ENCODE measurements at places on chromosomes 2 and 18.

DNA sequence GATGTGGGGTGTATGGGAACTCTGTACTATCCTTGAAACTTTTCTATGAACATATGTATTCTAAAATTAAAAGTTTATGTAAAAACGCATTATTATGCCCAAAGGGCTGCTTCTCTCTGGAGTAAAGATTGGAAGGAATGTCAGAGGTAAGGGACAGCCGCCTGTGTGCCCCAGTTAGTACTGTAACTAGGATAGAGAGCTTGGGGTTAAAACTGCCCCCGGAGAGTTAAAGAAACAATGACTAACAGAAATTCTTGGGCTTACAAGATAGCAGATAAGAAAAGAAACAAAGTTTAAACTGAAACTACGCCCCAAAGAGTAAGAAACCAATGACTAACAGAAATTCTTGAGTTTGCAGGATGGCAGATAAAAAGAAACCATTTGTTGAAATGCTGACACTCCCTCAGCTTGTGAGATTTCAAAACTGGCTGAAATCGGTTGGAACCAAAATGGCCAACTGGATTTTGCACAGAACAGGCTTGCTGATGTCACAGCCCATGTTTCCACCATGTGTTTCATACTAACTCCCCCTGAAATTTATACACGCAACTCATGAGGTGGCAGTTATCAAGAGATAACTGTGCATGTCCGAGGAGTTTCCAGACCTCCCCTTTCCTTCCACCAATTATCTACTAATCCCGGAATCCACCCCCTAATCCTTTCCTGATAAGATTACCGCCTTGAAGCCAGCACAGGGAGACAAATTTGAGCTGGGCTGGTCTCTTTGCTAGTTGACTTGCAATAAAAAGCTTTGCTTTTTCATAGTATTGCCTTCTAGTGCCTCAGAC lies 8.7 kb upstream of the TXNDC2 start:
- no peak for DNase-seq

DNA sequence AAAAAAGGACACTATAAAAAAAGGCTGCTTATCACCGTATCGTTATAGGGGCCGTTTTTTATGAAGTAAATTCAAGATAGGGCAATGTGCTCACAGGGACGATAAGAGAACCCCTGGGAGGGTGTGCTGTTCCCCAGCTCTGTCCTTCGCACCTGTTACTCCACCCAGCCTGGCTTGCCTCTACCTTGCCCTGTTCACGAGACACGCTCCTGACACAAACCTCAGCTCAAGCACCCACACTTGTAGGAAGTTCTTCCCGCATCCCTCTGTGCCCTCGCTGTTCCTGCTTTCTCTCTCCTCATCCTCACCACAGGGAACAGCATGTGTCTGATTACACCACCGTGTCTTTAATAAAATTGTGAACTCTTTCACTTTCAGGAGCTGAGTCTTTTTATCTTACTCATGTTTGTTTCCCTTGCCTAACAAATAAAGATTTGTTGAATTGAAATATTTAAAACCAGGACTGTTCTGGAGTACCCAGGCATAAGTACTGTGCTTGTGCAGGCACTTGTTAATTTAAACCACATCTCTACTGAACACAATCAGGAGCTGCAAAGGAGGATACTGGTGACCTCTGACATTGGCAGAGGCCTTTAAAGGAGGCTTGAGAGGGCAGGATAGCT lies 26.0 kb upstream of the KIDINS220 start:
- DNase-seq = no peak

GRCh38 chr2:38147333-38148121 lies 71.6 kb upstream of the CYP1B1 start:
- DNase-seq = no peak

- no peak for DNase-seq
These were observed 15.5 kb downstream of the MYO5B start for GRCh38 chr18:50179465-50179864.

GRCh38 chr2:136118819-136119716 lies 1.1 kb upstream of the CXCR4 start:
- DNase-seq = no peak

- no peak for DNase-seq
These were observed 169.6 kb upstream of the HAAO start for GRCh38 chr2:42961961-42962360.
